Muscle of leg (tissue), 16 donors: ENCODE measurements at places on chromosomes 2 and 18. TPM values are rescaled to one million over a fixed set of nuclear protein-coding genes. Genes with fewer than 3 reads are reported as not detected.
A peak's percentile ranks its signal among the peaks of the same experiment; 100 is the strongest.

- DNase-seq: no peak
These were observed 52.6 kb upstream of the NEMP2 start for GRCh38 chr2:190587106-190587505.

FN1 gene
- 455 TPM for total RNA-seq

DNA sequence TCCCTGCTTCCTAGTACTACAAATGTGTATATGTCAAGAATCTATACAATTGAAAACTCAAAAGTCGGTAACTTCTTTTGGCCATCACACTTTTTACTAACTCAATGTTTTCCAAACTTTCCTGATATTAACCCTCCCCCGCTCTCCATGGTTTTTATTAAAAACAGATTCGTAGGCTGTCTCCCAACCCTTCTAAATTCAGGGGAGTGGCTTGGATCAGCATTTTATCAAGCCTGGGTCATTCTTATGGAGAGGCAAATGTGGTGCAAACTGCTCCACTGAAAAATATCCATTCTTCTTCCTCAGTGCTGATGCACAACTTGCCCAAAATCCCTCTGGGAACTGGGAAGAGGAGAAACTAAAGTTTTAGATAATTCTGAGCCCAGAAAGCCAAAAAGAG is 134.2 kb downstream of the RIF1 start:
- peak; percentile 76 for DNase-seq

DNA sequence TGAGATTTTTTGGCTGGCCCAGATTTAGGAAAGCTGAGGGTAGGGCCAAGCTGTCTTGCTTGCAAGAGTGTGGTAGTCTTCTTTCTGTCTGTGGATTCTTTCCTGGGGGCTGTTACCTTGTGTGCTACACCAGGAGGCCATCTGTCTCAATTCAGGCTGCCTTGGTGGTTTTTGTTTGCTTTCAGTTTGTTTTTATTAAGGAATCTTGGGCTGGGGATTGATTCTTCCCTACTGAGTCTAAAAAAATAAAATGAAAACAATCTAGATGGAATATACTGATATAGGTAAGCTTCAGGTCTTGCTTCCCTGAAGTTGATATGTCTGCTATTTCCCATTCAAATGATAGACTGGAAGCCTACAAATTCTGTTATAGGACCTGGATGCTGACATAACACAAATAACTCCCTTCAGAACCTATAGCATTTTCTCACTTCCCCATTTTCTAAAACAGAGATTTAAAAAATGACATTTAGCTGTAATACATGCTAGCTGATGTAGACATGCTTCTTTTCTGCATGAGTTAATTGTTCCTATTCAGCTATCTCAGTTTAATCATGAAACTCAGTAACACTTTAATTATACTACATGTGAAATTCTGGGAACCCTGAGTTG is 5.3 kb downstream of the LHCGR start:
- DNase-seq: no peak

- peak; percentile 90 for DNase-seq
These were observed 58.2 kb downstream of the PMAIP1 start for GRCh38 chr18:59957957-59958356.

FEZ2 gene
- 81.1 TPM for total RNA-seq

- DNase-seq: peak; percentile 17
These were observed 5.4 kb downstream of the ITGAV start for GRCh38 chr2:186595219-186595618.

SNORC gene
- total RNA-seq: 0.80 TPM

DNA sequence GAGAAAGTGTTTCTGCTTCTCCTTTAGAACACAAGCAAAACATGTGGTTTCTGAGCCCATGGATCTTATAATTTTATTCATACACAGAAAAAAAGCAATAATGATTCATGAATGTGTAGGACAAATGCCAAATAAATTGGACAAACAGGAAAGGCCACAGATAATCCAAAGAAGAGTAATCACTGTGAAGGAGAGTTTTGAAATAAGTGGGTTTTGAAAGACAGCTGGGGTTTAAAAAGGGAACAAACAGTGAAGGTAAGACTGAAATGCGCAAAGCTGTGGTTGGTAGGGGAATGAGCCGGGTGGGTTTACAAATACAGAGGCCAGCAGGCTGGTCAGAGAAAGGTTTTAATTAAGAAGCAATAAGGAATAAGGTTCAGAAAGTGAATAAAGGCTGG is 50.0 kb upstream of the MBOAT2 start:
- no peak for DNase-seq

MSH2 gene
- 28.9 TPM for total RNA-seq

LRP2 gene
- total RNA-seq: 0.13 TPM

DNA sequence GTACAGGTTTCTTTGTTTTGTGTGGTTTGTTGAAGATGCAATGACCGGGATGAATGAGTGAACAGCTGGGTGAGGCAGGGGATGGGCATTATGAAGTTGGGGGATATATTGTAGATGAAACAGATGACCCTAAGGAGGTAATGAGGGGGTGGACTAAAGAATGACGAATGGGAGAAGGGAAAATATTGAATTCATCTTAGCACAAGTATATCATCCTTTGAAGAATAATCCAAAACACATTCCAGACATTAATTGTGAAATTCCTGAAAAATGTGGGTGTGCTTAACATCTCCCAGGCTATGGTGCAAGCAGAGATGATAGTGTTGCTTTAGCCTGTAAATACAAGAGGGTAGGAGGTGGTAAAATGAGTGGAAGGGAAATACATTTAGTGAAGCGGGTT is 5.8 kb downstream of the CRIM1 start:
- DNase-seq: no peak

EPAS1 gene
- 13.3 TPM for total RNA-seq

PDE1A gene
- 12.9 TPM for total RNA-seq

DNA sequence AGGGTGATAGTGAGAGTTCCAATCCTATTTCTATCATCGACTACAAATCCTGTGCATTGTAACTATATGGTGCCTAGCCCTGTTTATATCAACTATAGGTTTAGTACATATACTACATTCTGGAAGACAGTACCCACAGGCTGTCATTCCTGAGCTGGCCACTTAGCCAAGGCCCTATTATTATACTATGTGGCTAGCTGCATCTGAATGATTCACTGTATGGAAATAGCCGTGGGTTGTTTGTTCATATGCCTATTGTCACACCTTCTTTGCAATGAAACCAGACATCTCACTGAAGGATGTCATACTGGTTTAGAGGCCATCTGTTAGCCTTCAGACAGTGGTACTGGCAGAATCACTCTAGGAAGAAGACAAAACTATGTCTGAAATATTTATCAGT is 62.3 kb upstream of the FSIP2 start:
- DNase-seq: no peak

STPG4 gene
- 0.22 TPM for total RNA-seq

- peak; percentile 61 for DNase-seq
These were observed 10.9 kb upstream of the CDH20 start for GRCh38 chr18:61322265-61322873.

GRCh38 chr2:69741229-69741574 is 732 bp upstream of the ANXA4 start:
- peak; percentile 83 for DNase-seq

LIMS2 gene
- 7.7 TPM for total RNA-seq

CENPO gene
- total RNA-seq: 11.7 TPM

LHCGR gene
- 0.44 TPM for total RNA-seq

GRCh38 chr2:13584020-13584419 is 867.3 kb downstream of the TRIB2 start:
- no peak for DNase-seq

OTOF gene
- 10.6 TPM for total RNA-seq

- DNase-seq: no peak
These were observed 357.9 kb downstream of the DPP10 start for GRCh38 chr2:114800371-114800770.

- no peak for DNase-seq
These were observed 494.1 kb upstream of the MEIS1 start for GRCh38 chr2:65940856-65941255.

- DNase-seq: no peak
These were observed 185.0 kb downstream of the PHLPP1 start for GRCh38 chr18:62900132-62900883.

DNA sequence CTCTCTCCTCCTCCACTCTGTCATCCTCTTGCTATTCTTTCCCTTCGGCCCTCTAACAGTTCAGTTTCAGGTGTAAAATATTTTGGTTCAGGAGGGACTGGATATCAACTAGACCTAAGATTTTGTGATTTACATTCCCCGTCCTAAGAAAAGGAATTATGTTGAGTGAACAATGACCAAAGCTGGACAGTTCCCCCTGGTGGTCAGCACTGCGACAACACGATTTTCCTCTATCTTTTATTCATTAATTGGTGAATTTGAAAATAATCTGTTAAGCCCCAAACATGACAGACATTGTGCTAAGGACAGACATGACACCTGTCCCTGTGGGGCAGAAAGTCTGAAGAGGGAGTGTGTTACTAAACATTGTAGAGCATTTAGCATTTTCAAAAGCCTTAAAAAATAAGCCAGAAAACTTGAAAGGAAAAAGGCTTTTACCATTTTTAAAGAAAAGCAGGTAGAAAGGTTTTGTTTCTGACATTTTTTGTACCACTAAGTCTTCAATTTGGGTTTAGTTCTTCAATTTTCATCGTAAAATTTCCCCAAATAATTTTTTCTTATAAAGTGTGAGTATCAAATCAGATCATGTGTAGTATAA is 28.4 kb upstream of the GTF2A1L start:
- peak; percentile 61 for DNase-seq

GRCh38 chr18:70256184-70256583 is 32.7 kb upstream of the SOCS6 start:
- DNase-seq: no peak

GPD2 gene
- total RNA-seq: 20.7 TPM

DNA sequence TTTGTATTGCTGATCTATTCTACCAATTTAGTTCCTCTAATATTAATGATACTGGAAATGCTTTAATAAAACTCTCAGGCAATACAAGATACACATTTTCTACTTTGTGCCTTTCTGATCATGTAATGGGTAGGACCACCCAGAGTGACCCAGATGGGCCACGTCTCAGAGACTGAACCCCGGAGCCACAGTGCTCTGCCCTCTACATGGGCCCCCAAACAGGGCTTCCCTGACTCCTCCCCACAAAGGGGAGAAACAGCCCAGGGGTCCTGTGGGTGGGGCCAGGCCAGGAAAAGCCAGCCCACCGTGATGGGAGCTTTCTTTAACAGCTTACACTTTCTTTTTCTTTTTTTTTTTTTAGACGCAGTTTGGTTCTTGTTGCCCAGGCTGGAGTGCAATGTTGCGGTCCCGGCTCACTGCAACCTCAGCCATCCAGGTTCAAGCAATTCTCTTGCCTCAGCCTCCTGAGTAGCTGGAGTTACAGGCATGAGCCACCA is 18.4 kb downstream of the HDAC4 start:
- DNase-seq: no peak

GRCh38 chr2:2769481-2770431 is 438.7 kb upstream of the MYT1L start:
- DNase-seq: peak; percentile 41

- no peak for DNase-seq
These were observed 9.8 kb downstream of the STEAP3 start for GRCh38 chr2:119233326-119234020.

DNA sequence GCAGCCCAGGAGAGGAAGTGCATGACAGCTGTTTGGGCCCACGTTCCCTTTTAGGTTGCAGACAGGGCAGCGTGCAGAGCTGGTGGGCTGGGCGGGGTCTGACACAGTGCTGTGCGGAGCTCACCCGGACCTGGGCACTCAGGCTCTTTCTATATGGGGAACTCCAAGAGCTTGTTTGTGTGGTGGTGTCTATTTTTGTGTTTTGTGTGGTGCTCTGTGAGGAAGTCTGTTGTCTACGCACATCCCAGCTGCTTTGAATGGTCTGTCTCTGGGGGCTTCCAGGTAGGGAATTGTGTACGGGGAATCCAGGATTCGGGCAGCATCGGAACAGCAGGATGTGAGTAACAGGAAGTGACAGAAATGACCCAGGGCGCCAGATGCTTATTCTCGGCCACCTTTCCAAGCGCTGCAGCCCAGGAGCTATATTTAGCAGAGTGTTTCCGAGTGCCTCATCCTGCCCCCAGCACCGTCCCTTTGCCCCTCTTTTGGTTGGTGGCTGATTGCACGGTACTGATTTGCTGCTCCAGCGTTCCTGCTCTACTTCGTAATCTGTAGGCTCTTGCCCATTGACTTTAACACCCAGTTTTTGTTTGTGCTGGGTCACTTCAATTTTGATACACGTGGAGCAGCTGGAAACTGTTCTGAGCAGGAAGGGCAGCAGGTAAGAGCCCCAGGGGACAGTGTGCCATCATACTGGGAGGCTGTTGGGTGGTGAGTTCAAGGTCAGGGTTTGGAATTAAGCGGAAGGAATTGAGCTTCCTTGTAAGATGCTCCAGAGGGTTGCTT is 64.7 kb downstream of the DGKD start:
- DNase-seq: peak; percentile 86

RAB17 gene
- 0.93 TPM for total RNA-seq

SFT2D3 gene
- total RNA-seq: 6.4 TPM

GRCh38 chr2:47058003-47058931 is 96.8 kb downstream of the STPG4 start:
- DNase-seq: peak; percentile 60

GRCh38 chr2:78023356-78023755 is 501.2 kb upstream of the LRRTM4 start:
- no peak for DNase-seq

DNA sequence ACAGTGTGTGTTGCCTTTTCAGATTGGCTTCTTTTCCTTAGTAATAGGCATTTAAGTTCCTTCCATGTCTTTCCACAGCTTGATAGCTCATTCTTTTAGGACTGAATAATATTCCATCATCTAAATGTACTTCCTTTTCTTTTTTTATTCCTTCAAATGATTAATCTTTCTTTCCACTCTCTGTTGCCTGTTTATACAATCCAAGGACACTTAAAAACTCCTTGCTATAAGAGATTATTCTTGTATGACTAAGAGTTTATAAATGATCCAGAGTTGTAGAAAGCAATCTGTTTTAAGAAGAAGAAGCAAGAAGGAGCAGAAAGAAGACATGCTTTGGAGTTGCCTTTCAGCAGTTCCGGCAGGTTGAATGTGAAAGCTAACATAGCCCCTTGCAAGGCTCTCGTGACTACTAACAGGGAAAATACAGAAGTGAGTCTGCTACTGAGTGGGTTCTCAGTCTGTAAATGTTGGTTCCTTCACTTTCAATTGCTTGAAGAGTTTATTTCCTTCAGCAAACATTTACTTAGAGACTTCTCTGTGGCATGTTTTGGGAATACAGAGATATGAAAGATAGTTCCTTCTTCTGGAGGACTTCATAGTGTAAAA is 123.0 kb downstream of the PMAIP1 start:
- no peak for DNase-seq

C2orf80 gene
- not detected for total RNA-seq

DNA sequence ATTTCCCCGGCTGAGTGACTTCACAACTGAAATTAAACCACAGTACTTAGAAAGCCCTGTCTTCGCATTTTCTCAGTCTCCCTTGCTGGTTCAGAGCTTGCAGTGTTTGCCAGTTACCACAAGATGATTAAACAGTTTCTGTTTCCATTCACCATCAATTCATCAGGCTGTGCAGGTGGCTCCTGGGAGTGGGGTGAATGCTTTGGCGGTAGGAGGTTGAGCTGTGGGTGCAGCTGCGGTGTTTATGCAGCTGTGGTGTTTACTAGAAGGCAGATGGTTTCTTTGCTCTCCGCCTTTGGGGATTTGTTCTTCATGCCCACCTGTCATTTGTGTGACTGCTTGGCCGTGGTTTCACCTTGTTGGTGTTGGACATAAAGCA is 16.1 kb downstream of the ACOXL start:
- DNase-seq: no peak
